Left renal cortex interstitium (tissue), 4 donors: ENCODE measurements at places on chromosomes 13 and 19. TPM values are rescaled to one million over a fixed set of nuclear protein-coding genes. Genes with fewer than 3 reads are reported as not detected.

The ZNF221 gene
- polyA plus RNA-seq = 7.8 TPM

DNA sequence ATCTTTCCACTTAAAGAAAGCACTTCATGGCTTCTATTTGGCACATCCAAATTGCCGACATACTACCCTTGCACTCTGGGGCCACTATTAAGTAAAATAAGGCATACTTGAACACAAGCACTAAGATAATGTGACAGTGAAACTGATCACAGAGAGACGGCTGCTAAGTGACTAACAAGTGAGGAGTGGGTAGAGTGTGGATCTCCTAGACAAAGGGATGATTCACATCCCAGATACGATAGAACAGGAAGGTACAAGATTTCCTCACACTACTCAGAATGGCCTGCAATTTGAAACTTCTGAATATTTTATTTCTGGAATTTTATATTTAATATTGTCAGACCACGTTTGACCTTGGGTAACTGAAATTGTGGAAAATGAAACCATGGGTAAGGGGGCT is 1721.8 kb upstream of the SPRY2 start:
- no peak for DNase-seq

The SULT2B1 gene
- polyA plus RNA-seq = 0.25 TPM

The GIPR gene
- polyA plus RNA-seq = 0.59 TPM

- no peak for DNase-seq
Measured at GRCh38 chr19:49421039-49421877, 2.0 kb downstream of the PTH2 start.

The FXYD3 gene
- 16.2 TPM for polyA plus RNA-seq

GRCh38 chr13:63999614-64000305 is 2584.1 kb upstream of the PCDH20 start:
- DNase-seq = no peak

The CYP4F12 gene
- 0.41 TPM for polyA plus RNA-seq

The ODAD3 gene
- polyA plus RNA-seq = 2.1 TPM

GRCh38 chr13:50867637-50867945 is 24.1 kb upstream of the DLEU7 start:
- no peak for DNase-seq

The HSD11B1L gene
- 7.9 TPM for polyA plus RNA-seq

The NKPD1 gene
- polyA plus RNA-seq = 0.13 TPM

GRCh38 chr13:99577934-99578917 is 77.0 kb downstream of the TM9SF2 start:
- DNase-seq = no peak

DNA sequence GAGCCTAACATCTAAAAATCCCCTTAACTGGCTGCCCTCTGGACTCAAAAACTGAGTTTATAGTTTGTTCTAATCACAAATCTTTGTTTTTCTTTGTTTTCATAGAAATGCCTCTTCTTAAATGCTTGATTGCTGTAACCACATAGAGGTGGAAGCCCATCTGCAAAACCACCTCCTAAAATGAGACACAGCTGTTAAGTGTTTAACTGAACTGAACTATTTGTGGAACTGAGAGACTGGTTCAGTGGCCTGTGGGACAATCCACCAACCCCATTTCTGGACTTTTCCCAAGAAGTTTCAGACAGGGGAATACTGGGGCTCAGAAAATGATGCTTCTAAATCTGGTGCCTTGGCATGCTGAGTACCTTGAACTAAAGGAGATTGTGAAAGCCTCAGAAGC is 50.9 kb upstream of the TM9SF2 start:
- DNase-seq = no peak

DNA sequence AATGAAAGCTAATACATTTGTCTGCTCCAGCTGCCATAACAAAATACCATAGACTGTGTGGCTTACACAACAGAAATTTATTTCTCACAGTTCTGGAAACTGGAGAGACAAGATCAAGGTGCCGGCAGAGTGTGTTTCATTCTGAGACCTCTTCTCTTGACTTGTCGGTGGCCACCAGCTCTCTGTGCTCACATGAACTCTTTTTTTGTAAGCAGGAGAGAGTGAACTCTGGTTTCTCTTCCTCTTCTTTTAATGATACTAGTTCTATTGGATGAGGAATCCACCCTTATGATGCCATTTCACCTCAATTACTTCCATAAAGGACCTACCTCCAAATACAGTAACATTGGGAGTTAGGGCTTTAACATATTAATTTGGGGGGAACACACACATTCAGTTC is 11.7 kb downstream of the KCTD12 start:
- no peak for DNase-seq

DNA sequence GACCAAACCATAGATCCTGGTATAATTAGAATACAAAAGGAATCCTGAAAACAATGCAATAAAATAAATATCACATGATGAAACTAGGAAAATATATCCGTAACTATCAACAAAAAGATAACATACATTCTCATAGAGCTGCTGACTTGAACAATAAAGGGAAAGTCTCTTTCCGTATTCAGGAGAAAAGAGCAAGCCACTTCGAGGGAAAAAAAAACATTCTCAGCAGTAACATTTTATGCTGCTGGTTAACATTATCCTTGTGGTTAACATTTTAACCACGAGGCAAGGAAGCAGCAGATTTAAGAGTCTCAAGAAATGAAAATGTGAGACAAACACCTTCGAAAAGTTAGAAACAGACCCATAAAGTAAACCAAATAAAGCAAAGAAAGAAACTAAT is 25.8 kb downstream of the NALCN start:
- DNase-seq = no peak

DNA sequence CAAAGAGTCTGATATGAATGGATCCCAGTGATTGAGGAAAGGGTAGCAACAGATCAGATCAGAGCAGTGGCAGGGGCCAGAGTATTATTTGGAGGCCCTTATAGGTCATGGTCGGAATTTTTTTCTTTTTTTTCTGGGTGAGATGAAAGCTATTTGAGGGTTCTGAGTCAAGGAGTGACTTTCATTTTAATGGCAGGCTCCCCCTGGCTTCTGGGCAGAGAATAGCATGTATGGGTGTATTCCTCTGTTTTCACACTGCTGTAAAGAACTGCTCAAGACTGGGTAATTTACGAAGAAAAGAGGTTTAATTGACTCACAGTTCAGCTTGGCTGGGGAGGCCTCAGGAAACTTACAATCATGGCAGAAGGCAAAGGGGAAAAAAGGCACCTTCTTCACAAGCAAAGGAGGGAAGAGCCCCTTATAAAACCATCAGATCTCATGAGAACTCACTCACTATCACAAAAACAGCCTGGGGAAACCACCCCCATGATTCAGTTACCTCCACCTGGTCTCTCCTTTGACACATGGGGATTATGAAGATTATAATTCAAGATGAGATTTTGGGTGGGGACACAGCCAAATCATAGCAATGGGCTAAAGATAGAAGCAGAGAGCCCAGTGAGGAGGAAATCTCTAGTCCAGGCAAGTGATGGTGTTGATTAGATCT is 3.0 kb upstream of the SLC6A16 start:
- DNase-seq = no peak

DNA sequence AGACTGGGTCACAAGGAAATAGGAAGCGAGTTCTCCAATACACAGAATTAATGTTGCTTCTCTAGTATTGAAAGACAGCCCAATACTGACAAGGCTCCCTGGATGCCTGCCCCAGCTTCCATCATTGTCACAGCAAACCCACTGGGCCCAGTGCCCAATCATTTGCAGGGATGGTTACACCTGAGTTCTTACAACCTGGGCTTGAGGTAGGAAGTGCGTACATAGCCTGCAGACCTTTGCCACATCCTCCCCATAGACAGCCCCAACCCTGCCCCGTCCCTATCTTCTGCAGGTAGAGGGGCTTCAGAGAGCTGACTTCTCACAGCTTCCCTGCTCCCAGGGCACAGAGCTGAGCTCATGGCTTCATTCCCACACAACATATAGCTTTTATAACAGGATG is 108.1 kb upstream of the UBL3 start:
- no peak for DNase-seq

The TMEM190 gene
- polyA plus RNA-seq = 0.76 TPM

GRCh38 chr19:55032170-55032800 is 5.8 kb downstream of the GP6 start:
- no peak for DNase-seq
